NCI-H82 (cell line): ENCODE measurements at places on chromosomes 2 and 18.

- DNase-seq: no peak
Observed at GRCh38 chr18:62402342-62402948, 77.3 kb downstream of the TNFRSF11A start.

DNA sequence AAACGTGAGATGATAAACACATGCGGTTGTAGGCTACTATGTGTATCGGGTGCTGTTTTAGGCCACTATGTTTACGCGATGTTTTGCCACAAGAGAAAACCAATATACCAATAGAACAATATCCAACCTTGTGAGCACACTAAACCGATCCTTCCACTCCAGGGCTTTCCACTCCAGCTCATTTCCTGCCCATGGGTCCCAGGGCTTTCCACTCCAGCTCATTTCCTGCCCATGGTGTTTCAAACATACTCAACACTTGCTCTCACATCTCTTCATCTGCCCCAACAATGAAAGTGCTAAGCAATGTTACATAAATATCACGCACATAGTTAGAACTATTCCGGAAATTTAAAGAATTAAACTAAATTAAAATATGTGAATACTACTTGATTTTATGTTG is 80.0 kb downstream of the EPB41L3 start:
- no peak for DNase-seq

DNA sequence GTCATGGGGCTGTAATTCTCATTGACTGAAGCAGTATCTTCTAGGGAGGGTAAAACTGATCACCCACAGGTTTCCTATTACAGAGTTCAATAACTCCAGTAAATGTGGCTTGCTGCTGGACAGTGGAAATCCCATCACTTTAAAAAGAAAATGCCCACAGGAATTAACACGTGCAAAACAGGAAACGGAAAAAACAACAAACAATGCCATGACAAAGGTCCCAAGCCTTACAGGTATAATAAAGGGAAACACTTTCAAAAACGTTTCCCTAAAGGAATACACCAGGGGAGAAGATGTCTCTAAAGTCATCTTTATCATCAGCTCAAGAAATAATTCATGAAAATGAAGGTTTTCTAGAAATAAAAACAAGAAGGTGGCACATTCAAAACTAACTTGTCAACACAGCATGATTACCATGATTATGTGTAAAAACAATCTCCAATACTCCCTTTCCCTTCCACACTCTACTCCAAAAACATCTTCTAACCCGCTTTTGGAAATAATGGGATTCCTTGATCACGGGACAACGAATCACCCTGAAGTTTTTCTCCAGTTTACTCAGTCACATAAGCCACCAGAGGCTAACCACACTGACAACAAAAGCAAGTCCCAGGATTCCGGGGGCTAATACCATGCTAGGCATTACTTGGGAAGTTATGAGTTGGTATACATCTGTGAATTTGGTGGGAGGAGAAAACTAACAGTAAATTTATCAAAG is 167.9 kb downstream of the TCF4 start:
- DNase-seq: peak; percentile 8

- no peak for DNase-seq
Observed at GRCh38 chr2:46323730-46324129, 26.5 kb downstream of the EPAS1 start.

DNA sequence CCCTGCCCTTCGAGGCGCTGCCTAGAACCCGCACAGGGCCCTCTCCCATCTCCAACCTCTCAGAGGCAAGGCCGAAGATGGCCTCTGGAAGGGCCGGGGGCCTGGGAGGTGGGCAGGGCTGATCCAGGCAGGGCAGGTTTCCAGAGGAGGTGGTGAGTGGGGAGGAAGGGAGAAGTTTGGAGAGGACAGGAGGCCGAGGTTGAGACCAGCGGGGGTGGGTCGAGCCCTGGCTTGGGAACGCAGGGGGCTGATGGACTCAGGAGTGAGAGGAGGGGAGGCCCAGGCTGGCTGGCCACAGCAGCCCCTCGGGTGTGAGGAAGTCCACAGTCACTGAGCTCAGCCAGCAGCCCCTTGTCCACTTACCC is 10.5 kb downstream of the CAPN10 start:
- DNase-seq: no peak

DNA sequence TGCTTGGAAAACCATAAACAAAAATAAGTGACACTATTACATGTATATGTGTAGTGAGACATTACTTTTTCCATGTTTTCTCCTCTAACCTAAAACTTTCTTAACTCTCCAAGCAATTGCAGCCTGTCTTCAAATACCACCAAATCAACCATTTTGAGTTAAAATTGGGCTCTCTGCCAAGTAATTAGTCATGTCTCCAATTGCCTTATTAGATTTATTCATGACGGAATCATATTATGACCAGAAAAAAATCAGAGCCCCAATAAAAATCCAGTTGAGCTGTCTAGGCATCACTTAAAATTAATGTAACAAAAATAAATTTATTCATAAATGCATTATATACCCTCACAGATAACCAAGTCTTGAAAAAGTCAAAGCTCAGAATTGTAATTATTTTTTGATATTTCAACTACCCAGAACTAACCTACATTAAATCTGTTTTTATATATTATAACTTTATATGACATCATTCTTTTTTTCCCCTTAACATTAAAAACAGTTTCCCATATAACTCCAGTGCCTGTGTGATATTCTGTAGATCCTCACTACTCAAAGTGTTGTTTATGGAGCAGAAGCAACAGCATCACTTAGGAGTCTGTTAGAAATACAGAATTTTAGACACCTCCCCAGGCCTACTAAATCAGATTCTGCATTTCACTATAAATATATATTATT is 157.0 kb downstream of the ERBB4 start:
- no peak for DNase-seq
